Pancreas (tissue), 10 donors: ENCODE measurements at places on chromosomes 12 and 14. TPM values are rescaled to one million over a fixed set of nuclear protein-coding genes. Genes with fewer than 3 reads are reported as not detected.

Gene FZD10
- 0.12 TPM for total RNA-seq

Gene RASSF8
- 13.1 TPM for total RNA-seq

Gene GALC
- 9.8 TPM for total RNA-seq

Gene GABARAPL1
- 60.4 TPM for total RNA-seq

- no peak for DNase-seq
Measured at GRCh38 chr12:28603239-28603638, 413.0 kb downstream of the CCDC91 start.

GRCh38 chr14:77189479-77189878 lies 7.9 kb downstream of the TMEM63C start:
- DNase-seq: no peak

GRCh38 chr12:125255935-125256633 lies 190.8 kb downstream of the AACS start:
- no peak for DNase-seq

- DNase-seq: peak; percentile 88
Measured at GRCh38 chr14:96445844-96446710, 54.1 kb downstream of the AK7 start.

- no peak for DNase-seq
Measured at GRCh38 chr12:119630223-119630780, 36.7 kb downstream of the TMEM233 start.

- DNase-seq: no peak
Measured at GRCh38 chr12:67661311-67662021, 12.9 kb downstream of the DYRK2 start.

- peak; percentile 72 for DNase-seq
Measured at GRCh38 chr14:103056322-103057027, 874 bp downstream of the CDC42BPB start.

DNA sequence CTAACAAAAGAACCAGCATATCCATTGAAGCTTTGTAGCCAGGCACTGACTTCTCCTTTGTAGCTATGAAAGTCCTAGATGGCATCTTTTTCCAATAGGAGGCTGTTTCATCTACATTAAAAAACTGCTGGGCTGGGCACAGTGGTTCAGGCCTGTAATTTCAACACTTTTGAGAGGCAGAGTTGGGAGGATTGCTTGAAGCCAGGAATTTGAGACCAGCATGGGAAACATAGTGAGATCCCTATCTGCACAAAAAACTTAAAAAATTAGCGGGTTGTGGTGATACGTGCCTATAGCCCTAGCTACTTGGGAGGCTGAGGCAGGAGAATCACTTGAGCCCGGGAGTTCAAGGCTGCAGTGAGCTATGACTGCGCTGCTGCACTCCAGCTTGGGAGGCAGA lies 167.7 kb downstream of the CALM1 start:
- no peak for DNase-seq

DNA sequence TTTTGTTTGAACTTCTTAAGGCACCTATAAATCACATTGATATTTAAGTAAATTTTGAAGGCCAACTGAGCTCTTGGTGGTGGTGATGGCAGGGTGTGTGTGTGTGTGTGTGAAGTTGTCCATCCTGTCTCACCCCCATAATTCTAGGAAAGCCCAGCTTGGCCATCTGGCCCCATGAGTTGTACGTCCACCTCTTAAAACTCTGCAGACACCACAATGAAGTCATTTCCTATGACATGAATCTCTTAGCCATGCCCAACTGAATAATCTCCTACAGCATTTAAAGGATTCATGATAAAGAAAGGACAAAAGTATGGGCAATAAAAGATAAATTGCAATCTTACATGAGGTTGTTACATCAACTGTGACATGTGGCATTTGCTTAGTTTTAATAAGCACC lies 123.4 kb downstream of the TTC7B start:
- no peak for DNase-seq

- no peak for DNase-seq
Measured at GRCh38 chr12:94644141-94644979, 6.0 kb downstream of the TMCC3 start.

DNA sequence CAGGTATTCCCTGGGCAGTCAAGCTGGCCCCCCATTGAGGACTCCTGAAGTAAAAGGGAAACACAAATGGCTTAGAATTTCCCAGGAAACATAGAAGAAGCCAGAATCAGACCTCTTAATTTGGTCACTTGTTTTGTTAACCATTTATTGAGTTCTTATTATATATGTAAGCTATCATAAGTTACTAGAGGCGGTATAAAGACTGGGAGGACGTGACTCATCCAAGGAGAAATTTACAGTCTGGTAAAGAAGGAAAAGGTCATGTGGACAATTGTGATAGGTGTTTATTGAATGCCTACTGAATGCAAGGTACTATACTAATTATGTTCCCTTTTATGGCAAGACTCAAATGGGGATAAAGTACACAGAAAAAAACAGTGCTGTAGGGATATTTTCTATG lies 146.7 kb downstream of the DYRK2 start:
- no peak for DNase-seq

- DNase-seq: no peak
Measured at GRCh38 chr14:77319422-77319821, 1.3 kb downstream of the POMT2 start.

DNA sequence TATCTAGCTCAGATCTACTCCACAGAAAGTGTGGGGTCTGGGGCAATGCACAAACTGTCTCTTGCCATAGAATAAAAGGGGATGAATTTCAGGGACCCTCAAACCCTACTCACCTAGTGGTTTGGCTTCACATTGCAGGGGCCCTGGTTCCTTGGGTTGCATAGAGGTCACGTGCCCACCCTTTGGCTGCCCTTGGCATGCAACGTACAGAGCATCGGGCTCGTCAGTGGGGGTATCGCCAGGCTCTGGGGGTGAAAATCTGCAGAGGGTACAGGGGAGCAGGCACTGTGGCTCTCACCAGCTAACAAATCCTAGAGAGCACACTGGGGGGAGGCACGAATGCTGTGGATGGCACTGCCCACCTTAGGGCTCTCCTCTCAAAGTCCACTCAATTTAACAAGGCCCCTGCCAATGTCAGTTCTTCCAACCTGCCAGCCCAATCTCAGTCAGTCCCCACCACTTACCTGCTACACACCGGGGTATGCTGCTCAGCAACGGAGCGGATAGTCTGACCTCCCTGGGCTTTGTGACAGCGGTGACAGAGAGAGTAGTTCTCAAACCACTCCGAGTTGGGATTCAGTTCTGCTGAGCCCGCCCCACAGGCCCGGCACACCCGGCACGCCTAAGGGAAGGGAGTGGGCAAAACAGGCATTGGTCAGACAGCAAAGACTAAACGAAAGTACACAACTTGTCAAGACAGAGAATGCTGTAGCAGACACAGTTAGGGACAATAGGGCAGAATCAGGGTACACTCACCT lies 8.0 kb downstream of the KMT2D start:
- DNase-seq: no peak

- no peak for DNase-seq
Measured at GRCh38 chr14:48391661-48392060, 716.3 kb upstream of the MDGA2 start.

DNA sequence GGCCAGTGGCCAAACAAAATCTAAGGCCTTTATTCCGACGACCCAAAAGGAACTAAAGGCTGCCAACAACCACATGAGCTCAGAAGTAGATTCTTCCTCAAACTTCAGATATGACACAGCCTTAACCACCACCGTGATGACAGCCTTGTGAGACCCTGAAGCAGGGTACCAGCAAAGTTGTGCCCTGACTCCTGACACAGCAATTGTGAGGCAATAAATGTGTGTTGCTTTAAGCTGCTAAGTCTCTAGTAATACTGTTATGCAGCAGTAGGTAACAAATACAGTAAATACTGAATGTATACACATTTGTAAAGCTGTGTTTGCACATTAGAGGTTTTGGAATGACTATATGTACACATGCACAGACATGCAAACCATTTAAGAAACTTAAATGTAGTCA lies 10.7 kb upstream of the SLC6A13 start:
- DNase-seq: no peak

- no peak for DNase-seq
Measured at GRCh38 chr14:36751106-36751505, 89.4 kb downstream of the PAX9 start.

- peak; percentile 23 for DNase-seq
Measured at GRCh38 chr12:20629414-20630156, 65.5 kb upstream of the SLCO1C1 start.
